Kasumi-1 (cell line): ENCODE measurements at places on chromosomes 5 and 9.
A peak's percentile ranks its signal among the peaks of the same experiment; 100 is the strongest.

- DNase-seq: no peak
These were observed 3.6 kb upstream of the DCP2 start for GRCh38 chr5:112973036-112973435.

- DNase-seq: peak; percentile 47
These were observed 37.4 kb downstream of the TTLL11 start for GRCh38 chr9:122055701-122056100.

DNA sequence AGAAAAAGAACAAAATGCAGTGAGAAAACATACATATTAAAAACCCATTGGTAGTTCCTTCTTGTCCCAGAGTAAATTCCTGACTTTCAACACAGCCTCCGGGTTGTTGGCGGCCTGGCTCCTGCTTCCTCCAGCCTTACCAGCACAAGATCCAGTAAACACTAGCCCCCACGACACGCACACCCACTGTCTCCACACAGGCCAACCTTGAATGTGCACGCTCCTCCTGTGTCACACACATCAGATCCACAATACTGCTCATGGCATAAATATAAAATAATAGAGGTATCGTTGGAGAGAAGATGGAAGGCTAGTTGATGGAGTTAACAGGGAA lies 2.5 kb upstream of the SLC31A2 start:
- DNase-seq: no peak

DNA sequence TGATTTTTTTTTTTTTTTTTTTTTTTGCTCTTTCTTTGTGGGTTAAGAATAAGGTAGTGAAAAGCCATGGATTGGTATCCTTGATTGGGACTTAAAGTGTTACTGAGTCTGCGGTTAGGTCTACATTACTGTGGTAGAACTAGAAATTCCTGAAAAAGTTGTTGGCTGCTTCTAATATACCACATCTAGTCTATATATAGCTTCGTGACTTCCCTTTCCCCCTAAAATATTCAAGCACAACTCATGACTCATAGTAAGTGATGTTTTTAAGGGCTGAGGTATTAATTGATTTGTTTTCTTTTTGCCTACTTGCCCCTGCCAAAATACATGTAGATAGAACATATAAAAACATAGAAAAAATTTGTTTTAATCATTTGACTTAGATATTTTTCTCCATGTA lies 247.6 kb downstream of the TMEM232 start:
- peak; percentile 87 for DNase-seq

DNA sequence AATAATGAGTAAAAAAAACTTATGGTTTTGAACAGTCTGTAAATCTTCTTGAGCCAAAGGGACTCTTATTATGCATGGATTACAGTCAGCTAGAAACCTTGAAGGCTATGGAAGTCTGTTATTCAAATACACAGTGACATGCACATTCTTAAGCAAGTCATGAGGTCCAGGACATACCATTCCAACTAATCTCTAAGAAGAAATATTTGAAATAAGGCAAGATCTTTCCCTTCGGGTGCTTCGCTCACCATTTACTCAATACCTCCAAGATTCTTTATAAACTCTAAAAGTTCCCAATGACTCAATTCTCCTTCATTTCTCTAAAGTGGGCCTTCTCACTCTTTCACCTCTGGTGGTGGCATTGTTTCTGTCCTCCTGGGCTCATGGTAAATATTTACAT lies 811.0 kb downstream of the NR2F1-AS1 start:
- DNase-seq: no peak

DNA sequence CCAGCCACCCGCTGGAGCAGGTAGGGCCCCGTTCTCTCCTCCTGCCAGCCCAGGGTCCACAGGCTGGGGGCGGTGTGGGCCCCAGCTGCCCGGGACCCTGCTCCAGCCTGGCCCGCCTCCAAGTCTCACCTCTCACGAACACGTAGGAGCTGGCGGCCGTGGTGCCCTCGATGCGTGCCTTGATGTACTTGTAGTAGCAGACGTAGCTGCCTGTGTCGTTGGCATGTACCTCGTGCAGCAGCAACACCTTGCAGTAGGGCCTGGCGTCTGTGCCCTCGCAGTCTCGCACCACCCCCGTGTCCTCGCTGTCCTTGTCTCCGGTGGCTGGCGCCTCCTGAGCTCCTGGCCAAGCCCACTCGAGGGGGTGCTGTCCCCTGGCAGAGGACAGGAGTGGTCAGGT lies 19.0 kb downstream of the FLT4 start:
- no peak for DNase-seq

GRCh38 chr5:133241179-133242092 lies 189.6 kb downstream of the HSPA4 start:
- no peak for DNase-seq

DNA sequence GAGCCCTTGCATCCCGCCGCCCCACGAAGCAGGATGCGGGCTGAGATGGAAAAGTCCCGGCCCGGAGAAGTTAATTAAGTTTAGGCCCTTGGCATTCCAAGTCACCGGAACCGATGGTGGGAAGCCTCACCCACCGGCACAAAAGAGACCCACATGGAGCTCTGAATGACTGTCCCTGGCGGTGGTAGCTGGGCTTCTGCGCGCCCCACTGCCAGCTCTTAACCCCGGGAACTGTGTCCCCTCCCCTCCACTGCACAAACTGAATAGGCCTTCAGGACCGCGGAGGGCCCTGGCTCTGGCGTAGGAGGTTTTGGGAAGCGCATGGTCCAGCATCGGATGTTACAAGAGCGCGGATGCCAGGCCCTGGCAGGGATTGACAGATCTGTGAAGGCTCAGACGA lies 291.1 kb upstream of the TUT7 start:
- DNase-seq: no peak

- no peak for DNase-seq
These were observed 5.7 kb downstream of the CMBL start for GRCh38 chr5:10301842-10302610.

DNA sequence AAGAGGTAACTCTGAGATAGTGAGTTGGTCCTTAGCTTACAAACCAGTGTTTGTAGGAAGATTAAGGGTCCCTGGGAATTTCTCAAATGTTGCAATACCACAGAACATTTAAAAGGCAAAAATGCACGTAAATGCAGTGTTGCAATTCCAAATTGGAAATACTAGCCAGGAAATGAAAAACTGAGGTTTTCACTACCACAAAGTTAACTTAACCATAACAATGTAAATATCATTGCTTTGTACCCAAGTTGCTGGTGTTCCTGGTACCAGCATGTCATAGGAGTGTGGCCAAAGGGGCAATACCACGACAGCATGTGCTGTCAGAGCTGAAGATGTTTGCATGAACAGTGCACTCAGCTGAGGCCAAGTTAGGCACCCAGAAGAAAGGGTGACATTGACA lies 382.9 kb downstream of the GLIS3 start:
- DNase-seq: no peak

GRCh38 chr9:87684627-87685219 lies 41.2 kb upstream of the CTSL start:
- no peak for DNase-seq

DNA sequence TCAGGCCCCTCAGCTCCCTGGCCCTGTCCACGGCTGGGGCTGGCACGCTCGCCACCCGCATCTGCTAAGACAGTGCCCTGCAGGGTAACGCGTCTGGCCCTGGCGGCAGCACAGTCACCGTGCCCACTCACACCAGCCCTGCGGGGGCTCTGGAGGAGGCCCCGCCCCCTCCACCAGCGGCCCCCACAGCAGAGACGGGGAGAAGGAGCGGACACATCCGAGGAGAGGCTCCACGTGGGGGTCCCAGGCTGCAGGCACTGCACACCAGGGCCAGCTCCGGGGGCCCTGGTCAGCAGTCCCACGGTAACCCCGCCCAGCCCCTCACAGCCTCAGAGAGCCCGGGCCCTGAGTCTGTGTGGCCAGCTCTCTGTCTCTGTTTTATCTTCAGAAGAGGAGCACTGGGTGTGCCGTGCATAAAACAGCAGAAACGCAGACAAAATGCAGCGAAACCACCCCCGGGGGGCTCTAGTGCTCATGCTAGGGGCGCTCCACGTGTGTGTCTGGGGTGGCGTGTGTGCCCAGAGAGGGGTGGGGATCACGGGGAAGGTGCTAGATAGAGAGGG lies 47.5 kb upstream of the NRARP start:
- no peak for DNase-seq

DNA sequence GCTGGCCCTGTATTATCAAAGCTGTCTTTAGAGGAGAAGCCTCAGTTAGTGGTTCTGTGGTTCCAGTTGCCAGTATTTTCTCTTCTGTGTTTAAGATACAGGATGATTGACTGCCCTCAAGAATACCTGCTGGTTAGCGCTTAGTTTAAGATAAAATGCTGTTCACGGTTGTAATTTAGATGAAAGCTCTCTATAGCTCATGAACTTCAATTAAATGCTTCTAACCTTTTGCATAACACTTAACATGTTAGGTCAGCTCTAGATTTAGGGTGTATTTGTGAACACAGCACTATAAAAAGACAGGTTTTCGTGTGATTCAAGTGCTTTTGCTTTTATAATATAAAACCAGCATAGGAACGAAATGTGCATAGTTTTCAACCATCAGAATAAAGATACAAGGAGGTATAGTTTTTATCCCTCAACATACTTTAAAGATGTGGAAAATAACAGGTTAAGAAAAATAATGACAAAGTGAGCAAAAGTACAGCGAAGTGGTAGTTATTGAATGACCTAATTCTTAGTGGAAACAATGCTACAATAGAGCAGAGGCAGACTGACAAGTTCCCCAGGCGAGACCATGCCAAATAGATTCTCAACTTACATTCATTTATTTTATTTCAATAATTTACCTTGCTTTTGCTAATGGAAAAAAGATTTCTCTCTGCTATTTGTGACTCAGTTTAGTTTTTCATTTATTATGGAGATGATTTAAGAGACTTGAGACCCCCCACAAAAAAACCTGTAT lies 602.6 kb upstream of the DMAC1 start:
- DNase-seq: no peak

DNA sequence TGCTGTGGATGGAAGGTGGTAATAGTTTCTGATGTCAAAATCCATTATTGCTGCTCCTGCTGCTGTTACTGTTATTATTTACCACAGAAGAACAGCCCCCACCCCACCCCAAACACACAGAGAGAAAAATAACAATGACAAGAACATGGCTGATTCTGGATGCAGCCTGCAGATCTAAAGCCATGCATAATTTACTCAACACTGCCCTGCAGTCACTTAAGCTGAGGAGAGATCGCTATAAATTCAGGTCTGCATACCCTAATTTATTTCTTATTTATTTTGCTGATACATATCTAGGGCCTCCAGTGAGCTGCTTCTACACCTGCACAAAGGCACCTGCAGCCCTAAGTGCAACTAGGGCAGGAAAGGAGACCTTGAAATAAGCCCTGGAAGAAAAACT lies 132.0 kb downstream of the TRIM32 start:
- no peak for DNase-seq

- DNase-seq: peak; percentile 41
These were observed 285.4 kb downstream of the TMEM232 start for GRCh38 chr5:110441035-110441434.

DNA sequence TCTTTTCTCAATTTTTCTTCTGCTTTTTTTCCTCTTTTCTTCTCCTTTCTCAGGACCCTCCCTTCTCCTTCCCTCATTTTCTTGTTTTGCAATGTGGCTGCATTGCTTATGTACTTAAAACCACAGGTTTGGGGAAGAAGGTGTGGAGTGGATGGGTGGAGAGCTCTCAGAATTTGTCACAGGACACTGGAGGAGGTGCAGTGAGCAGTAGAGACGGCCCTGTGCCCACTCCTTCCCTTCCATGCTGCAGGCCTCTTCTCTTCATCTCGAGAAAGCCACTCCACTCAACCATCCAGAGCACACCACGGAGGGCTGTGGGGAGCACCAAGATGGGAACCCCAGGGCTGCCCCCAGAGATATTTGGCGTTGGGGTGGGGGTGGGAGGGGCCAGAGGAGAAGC lies 92.3 kb downstream of the FSTL4 start:
- DNase-seq: no peak

- no peak for DNase-seq
These were observed 63.1 kb downstream of the DOCK8 start for GRCh38 chr9:277601-278295.

- DNase-seq: no peak
These were observed 943 bp downstream of the GALNT12 start for GRCh38 chr9:98808411-98808815.

- no peak for DNase-seq
These were observed 32.4 kb upstream of the STX17 start for GRCh38 chr9:99873943-99874584.

DNA sequence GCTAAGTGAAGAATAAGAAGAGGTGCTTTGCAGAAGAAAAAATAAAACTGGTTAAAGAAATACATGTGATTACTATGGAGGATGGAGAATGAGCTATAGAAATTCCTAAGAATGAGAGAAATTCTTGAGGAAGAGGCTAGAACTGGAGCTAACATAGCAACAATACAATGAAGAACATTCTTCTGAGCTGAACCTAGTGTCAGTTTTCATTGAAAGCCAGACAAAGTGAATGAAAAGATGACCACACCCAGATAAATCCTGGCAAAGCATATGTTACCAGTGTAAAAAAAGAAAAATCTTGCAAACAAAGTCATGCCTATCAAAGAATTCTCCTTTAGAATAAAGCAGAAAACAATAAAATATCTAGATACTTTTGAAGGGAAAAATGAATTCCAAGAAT lies 39.6 kb downstream of the SGCD start:
- DNase-seq: no peak

DNA sequence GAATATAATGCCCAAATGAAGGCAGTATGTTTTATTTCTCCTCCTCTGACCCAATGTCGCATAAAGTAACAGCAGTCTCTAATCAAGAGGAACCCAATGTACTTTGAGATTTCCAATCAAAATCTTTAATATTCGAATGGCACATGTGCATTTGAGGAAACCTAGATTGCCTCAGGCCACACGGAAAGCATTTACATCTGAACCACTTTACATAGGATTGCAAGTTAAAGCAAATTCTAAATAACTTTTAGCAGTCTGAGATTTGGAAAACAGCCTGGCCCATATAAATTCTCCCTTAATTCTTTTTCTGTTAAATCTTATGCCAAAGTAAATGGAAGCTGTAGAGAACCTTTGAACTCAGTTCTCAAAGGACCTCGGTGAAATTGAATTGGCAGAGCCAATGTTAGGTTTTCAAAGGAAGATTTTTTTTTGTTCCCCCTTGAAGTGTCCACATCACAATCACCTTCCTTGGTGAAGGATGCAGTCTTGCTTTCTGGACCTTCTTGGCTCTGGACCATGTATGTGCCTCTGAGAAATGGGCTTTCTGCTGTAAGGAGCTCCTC lies 57.3 kb downstream of the SNCAIP start:
- DNase-seq: no peak

DNA sequence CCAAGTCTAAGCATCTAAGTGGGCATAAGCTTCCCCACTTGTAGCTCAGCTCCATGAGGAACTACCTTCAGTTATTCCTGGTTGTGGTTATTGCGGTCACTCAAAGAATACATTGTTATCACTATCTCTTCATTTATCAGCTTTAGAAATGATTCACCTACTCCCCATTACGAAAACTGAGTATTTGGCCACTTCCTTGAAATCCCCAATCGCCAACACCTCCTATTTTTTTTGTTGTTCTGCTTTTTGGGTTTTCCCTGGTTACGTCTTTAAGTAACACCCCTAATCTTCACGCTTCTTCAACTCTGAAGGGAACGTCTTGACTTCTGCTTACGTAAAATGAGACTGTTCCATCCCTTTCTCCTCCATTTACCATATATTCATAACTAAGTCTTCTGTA lies 20.7 kb downstream of the MAPK9 start:
- DNase-seq: no peak

- DNase-seq: no peak
These were observed 238.2 kb downstream of the SLIT3 start for GRCh38 chr5:169062690-169063089.
